ENCODE measurements at places on chromosomes 5 and 9.
A peak's percentile ranks its signal among the peaks of the same experiment; 100 is the strongest.

DNA sequence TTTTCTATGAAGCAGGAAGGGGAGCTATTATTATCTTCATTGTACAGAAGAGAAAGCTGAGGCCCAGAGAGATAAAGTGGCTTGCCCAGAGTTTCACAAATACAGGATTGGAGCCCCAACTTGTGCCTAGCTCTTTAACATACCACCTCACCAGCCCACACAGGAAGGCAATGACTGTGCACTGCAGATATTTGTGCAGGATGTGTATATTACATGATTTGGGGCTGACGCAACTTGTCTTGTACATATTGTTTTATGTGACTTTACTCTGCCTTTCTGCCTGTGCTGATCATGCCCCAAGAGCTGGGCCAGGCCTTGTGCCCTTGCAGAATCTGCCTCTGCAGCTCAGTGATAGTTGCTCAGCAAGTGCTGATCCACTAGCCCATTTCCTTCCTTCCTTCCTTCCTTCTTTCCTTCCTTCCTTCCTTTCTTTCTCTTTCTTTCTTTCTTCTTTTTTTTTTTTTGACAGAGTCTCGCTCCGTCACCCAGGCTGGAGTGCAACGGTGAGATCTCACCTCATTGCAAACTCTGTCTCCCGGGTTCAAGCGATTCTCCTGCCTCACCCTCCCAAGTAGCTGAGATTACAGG is 106.6 kb upstream of the TBCA start:
- DNase-seq = no peak

DNA sequence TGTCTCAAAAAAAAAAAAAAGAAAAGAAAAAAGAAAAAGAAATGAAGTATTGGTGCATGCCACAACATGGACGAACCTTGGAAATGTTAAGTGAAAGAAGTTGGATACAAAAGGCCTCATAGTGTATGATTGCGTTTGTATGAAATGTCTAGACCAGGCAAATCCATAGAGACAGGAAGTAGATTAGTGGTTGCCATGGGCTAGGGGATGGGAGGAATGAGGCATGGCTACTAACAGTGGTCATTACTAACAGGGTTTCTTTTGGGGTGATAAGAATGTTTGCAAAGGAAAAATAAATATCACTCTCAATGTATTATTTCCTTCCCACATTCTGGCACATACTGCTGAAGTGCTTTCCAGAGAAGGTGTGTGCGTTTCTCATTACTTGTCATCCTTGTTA is 44.1 kb downstream of the UGCG start:
- DNase-seq = no peak

GRCh38 chr9:720239-720881 is 121.1 kb upstream of the DMRT1 start:
- DNase-seq = no peak

GRCh38 chr9:123395276-123395688 is 39.3 kb downstream of the CRB2 start:
- no peak for DNase-seq

DNA sequence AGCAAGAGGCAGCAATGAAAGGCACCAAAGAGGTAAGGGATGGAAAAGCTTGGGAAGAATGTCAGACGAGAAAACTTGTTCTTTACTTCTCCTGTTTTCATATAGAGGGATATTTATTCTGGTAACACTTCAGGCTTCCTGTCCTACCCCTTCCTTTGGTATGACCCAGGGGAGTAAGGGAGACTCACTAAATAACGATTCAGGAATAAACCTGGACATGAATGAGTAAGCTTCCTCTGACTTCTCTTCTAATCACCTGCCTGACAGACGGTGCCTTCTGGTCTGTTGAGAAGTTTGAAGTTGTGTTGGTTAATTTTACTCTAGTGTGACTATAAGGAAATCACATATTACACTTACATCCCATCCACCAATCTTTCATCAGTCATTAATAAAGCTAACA is 461.2 kb downstream of the CDH12 start:
- no peak for DNase-seq

GRCh38 chr5:174624733-174625522 is 99.5 kb upstream of the MSX2 start:
- no peak for DNase-seq

DNA sequence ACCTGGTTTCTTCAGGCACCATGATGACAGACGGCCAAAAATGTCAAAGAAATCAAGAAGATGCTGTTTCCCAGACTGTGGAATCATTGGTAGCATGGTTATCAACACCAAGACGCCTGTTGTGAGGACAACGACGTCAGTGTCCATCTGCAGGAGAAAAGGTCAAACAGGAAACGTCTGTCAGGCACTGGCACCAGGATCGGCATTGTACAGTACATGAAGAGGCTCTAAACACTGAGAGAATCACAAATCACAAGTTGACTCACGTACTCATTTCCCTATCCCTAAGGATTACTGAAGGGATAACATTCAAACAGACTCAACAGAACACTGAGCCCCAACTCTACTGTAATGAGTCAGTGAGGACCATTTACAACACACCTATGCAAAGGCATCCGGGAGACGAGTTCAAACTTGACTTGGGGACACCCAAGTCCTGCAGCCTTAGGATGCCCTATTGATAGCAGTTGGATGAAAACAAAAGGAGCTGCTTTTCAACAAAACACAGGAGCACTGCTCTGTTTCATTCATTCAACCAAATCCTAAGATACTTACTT is 21.0 kb downstream of the TSC1 start:
- DNase-seq = no peak

- no peak for DNase-seq
These were observed 13.7 kb downstream of the SLC9A3 start for GRCh38 chr5:510521-510920.

GRCh38 chr9:91790917-91791316 is 159.1 kb downstream of the ROR2 start:
- no peak for DNase-seq

DNA sequence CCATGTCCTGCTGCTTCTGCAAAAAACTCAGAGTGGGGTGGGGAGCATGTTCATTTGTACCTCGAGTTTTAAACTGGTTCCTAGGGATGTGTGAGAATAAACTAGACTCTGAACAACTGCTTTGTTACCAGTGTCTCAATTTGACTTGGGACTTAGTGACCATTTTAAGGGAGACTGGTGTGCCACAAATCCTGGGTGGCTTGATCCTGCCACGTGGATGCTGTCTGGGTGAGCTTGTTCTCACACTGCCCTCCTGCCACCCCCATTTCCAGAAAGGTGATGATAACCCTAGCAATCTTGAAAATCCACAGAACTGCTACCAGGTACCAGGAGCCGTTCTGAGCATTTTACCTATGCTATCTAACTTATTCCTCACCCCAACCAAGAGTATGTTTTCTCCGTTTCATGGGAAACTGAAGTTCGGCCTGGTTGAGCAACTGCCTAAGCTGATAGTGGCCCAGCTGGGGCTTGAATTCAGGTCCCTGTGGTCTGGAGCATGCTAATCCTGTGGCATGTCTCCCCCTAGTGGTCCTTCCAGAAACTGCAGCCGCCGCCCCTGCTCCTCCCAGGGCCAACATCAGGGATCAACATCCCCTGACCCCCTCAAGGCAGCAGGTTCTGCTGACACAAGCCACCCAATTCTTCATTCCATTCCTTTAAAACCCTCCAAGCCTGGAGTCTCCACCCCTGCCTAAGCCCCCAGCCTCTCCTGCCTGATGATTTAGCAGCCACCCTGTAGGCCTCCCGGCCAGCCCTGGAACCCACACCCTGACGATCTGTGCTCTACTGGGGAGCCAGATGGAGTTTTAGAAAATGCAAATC is 2.8 kb downstream of the IL3 start:
- DNase-seq = peak; percentile 65

- DNase-seq = no peak
These were observed 16.5 kb downstream of the GOLM1 start for GRCh38 chr9:86082870-86083269.

DNA sequence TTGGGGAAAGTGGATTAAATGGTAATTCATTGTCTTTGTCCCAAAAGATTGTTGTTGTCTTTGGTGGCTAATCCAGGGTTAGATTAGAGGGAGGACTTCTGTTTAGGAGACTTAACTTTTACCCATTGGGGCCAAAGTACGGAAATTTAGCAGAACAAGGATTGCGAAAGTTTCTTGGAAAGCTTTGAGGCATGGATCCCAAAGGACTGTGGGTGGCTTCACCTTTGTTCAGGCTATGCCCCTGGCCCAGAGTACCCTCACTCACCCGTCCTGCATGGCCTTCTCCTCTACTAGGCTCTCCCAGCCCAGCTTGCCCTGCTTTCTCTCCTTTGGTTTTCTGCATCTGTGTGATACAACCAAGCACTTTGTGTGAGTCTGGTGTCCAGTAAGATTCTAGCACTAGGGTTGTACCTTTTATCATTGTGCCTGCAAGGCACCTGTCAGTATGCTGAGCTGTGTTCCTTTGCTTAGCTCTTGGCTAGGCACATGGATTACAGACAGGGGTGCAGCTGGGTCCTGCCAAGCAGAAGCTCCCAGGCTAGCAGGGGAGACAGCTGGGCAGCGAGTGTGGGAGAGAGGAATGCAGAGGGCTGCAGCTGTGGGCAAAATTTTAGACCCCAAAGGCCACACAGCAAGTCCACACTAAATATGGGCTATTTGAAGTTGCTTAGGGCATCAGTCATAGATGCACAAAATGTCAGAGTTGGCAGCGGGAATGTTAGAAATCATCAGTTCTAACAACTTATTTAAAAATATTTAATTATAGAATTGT is 3.2 kb downstream of the PPARGC1B start:
- DNase-seq = no peak

GRCh38 chr5:1787472-1788047 is 12.1 kb downstream of the MRPL36 start:
- DNase-seq = no peak
